ENCODE measurements at places on chromosomes 2 and 18.

GRCh38 chr2:82636402-82637020 lies 1822.6 kb downstream of the SUCLG1 start:
- DNase-seq, result no peak

DNA sequence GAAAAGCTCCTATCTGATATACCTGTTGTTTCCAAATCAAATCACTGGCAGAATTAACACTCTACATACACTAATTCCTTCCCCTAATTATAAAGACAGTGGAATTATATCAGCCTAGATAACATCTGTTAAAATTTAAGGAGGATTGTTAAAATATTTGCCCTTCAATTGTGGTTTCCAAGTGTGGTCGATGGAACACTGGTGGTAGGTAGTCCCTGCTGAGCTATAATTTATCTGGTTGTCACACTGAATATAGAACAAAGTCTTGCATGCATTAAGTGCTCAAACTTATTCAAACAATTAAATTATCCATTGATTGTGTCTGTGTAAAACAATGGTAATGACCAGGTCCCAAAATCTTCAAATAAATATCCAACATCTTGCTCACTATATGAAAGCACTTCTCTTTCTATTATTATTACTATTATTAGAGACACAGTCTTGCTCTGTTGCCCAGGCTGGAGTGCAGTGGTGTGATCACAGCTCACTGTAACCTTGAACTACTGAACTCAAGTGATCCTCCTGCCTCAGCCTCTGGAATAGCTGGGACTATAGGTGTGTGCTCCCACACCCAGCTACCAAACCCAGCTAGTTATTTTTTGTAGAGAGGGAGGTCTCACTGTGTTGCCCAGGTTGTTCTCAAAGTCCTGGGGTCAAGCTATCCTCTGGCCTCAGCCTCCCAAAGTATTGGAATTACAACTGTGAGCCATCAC lies 12.0 kb downstream of the CDH2 start:
- DNase-seq, result no peak

GRCh38 chr2:170086751-170087412 lies 91.1 kb upstream of the MYO3B start:
- DNase-seq, result no peak

GRCh38 chr18:48821251-48821590 lies 129.5 kb downstream of the SMAD7 start:
- DNase-seq, result no peak

GRCh38 chr18:28075501-28075900 lies 101.4 kb downstream of the CDH2 start:
- no peak for DNase-seq

All from iPS DF 19.7 (cell line).